ENCODE measurements at places on chromosomes 5 and 9.

DNA sequence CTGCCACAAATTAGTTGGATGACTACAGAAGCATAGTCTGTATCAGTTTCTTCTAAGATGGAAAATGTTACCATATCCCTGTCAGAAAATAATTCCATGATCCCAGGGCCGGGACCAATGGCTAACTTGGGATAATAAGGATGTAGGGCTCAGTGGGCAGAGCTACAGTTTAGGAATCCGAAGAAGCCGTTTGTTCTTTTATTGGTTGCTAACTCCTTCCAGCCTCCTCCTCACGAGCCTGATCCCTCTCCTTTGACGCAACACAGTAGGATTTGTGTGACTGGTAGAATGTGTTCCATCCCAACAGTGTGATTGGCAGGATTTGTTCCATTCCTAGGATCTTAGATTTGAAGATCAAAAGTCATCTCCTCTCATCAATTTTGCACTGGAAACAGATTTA, 496.9 kb downstream of the AGTPBP1 start:
- no peak for DNase-seq

- DNase-seq: no peak
Observed at GRCh38 chr9:16823906-16824305, 46.6 kb downstream of the BNC2 start.

DNA sequence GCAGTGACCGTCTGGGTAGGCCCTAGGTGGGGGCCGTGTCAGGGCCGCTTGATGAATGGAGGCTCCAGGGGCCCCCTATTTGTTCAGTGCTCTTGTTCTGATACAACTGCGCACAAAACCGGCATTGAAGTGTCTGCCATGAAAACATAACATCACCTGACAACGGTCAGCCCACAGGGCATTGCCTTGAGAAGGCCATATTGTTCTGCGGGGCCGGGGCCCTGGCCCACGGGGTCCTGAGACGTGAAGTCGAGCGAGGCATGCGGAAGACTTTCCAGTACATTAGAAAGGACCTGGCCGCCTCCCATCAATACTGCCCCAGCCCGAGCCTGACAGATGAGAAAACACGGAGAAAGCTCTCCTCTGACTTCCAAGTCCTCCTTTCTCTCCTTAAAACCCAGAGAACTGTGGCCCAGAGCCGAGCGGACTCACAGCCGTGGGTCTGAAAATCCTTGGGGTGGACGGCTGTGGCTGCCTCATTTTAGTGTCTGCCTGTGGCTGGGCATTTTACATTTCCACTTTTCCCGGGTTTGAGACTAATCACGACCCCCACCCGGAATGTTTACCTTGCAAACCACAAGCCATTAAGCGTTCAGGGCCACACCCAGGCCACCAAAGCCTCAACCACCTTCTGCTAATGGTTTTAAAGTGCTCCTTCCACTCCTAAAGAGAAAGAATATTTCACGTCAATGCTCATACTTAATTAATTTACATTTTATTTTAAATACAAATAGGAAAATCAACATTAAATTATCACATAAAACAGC, 391.0 kb upstream of the IRX2 start:
- no peak for DNase-seq

DNA sequence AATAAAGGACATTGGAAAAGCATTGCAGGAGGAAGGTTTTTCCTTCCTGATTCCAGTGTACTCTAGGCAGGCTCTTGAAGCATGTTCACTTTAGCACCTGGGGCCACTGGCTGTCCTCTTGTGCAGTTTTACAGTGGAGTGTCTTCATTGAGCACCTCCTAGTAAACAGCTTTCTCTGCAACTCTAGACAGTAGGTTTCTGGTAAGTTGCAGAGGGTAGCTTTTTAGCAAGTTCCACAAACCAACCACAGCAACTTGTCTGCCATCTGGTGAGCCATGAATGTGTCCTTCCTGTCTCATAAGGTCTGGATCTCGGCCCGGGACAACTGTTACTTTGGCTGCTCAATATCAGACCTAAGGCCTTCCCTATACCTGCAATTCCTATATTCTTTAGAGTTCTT, 488.0 kb downstream of the MAN2A1 start:
- DNase-seq: no peak

DNA sequence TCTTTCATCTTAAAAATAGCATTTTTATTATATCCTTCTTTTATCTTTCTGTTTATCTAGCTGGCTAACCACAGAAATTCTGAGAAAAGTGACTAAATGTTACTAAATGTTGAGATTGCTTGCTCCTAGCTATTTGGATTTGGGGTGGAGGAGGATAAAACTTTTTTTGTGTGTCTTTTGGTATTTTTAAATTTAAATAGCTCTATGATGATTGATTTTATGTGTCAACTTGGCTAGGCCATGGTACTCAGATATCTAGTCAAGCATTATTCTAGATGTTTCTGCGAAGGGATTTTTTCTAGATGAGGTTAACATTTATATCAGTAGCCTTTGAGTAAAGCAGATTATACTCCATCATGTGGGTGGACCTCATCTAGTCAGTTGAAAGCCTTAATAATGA, 75.0 kb downstream of the GCNT1 start:
- DNase-seq: no peak

DNA sequence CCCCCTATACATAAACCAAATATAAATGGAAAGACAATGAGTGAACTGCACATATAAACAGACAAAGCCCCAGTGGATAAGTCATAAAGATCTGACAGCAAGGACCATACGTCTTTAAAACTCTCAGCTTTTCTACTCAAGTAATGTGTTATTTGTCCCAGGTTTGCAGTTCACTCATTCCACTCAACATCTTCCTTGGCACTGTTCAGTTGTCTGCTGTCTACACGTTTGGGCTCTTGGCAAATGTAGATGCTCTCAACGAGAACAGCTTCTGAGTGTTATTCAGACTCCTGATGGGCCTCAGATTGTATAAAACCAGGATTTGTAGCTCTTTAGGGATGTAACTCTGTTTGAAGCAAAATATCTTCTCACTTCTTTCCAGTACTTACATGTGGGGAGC, 198.2 kb upstream of the SEMA6A start:
- DNase-seq: no peak

- no peak for DNase-seq
Observed at GRCh38 chr9:18941060-18941740, 91.8 kb downstream of the SAXO1 start.

DNA sequence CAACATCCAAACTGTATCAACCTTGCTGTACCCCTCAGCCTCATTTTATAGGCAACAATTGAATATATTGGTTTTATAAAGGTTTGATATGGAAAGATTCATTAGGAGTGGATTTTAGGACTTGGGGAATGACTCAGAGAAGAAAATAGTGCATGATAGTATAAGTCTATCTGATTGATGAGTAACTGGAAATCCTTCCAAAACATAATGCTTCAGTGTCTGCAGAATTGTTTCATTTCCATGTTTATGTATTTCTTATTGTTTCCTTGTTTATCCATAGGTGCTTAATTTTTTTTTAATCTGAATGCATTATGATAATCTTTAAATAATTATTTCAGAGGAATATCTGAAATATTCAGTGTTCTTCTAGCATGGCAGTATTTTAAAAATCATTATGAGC, 12.6 kb downstream of the JAK2 start:
- no peak for DNase-seq

- no peak for DNase-seq
Observed at GRCh38 chr9:21097817-21098216, 20.1 kb upstream of the IFNB1 start.

DNA sequence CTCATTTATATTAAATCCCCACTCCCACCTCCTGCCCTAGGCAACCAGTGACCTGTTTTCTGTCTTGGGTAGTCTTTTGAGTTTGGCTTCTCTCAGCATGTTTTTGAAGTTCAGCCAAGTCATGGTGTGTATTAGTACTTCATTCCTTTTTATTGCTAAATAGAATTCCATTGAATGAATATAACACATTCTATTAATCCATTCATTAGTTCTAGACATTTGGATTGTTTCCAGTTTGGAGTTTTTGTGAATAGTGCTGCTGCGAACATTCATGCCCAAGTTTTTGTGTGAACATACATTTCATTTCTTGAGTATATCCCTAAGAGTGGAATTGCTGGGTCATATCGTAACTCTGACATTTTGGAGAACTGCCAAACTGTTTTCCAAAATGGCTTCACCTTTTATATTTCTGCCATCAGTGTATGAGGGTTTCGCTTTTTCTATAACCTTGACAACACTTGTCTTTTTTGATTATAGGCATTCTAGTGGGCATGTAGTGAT, 2.7 kb downstream of the ZNF346 start:
- no peak for DNase-seq

DNA sequence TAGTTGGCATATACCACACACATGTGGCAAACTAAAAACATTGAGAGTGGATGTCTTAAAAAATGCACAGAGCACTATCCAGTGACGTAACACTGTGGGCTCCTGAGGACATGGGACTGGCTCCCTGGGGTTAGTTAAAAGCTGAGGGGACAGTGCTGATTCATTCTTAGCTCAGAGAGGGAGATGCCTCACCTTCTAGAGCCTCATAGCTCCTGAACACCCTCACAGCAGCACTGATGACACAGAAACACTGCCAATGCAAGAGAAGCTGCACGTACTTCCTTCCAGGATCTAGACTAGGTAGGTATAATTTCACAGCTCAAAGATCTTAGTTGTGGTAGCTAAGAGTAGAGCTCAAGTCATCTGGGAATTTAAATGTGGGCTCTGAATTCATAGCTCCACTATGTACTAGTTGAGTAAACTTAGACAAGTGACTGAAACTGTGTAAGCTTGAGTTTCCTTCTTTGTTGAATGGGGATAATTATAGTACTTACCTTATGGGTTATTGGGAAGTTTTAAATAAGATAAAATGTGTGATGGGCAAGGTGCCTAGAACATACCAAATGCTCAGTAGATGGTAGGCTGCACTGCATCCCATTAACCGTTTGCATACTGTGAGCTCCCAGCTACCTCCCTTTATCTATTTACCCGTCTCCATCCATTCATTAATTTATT, 279.9 kb downstream of the ASTN2 start:
- no peak for DNase-seq

DNA sequence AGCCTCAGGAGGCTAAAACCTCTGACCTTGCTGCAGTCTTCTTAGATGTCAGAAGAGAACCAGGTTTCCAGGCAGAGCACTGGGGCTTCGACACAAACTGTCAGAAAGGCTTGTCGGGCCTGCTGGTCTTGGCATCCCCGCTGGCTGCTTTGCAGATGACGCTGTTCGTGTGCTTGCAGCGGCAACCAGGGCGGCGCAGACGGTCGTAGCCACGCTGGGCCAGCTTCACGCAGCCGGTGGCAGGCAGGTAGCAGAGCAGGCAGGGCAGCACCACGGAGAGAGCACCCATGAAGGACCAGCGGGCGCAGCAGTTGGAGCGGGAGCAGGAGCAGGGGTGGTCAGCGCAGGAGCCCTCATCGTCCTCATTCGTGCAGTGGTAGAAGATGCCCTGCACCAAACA, 10.7 kb downstream of the SPRY4 start:
- DNase-seq: no peak

GRCh38 chr9:123115146-123115913, 81.9 kb downstream of the GPR21 start:
- DNase-seq: no peak

DNA sequence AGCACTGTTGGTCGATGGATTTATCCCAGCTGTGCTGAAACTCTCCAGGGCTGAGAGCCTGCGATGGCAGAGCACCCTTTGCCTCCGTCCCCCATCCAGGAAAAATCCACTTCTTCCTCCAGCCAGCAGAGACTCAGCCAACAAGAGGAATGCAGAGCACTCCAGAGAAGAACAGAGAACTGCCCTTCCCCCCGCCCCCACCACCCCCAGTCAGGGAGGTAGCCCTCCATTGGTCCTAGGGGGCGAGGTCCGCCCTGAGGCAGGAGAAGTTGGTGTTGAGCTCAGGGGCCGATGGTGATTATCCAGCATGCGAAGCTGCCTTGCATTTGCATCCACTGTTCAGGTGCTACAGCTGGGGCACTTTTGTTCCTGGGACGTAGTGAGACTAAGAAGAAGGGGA, 9.0 kb downstream of the TLX3 start:
- no peak for DNase-seq

DNA sequence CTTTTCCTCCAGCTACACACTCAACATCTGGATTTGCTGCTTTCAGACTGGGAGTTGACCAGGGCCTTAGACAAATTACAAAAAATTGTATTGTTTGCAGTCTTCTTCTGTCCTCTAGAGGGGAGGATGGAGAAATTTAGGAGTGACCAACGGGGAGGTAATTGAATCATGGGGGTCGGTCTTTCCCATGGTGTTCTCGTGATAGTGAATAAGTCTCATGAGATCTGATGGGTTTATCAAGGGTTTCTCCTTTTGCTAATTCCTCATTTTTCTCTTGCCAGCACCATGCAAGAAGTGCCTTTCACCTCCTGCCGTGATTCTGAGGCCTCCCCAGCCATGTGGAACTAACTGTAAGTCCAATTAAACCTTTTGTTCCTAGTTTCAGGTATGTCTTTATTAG, 4.2 kb downstream of the IFNA8 start:
- no peak for DNase-seq

DNA sequence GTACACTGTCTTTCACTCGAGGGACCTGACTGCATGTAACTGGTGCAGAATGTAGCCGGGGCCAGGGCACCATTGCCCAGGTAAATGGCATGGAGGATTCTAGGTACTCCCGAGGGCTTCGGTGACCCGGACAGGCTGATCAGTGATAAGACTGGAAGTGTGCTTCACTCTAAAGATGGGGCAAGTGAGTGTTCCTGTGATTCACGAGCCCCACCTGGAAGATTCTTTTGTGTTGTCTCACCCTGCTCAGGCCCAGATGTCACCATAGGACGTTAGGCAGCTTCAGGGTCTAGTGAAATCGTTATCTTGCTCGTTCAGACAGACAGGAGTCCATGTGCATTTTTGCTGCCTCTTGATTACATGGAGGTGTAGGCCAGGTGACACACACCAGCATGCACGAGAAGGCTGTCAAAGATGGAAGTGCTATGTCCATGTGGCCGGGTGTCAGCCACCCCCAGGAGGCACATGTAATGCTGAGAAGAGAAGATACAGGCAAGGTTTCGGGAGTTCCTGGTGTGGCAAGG, 73.9 kb downstream of the WNK2 start:
- no peak for DNase-seq

- DNase-seq: no peak
Observed at GRCh38 chr9:79765466-79765865, 193.7 kb downstream of the TLE4 start.

GRCh38 chr9:118238139-118238538, 533.9 kb downstream of the TLR4 start:
- DNase-seq: no peak

DNA sequence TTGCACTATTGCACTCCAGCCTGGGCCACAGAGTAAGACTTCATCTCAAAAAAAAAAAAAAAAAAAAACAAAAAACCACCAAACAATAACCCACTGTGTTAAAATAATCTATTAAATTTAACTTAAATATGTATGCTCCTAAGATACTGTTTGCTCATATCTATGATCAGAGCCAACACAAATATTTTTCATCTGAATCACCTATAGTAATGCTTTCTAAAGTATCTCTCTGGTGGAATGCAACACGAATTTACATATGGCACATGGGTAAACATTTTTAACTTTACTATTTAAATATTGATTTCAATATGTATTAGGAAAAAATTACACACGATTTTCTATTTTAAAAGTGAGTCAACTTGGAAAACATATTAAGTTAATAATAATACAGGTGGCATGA, 196.4 kb downstream of the RFX3 start:
- no peak for DNase-seq

GRCh38 chr5:154844809-154845208, 5.6 kb downstream of the FAXDC2 start:
- DNase-seq: no peak
